ENCODE measurements at places on chromosomes 11 and 22.

GRCh38 chr11:106553304-106553703 is 465.0 kb downstream of the GUCY1A2 start:
- DNase-seq = no peak

- no peak for DNase-seq
These were observed 98.0 kb downstream of the KIAA1671 start for GRCh38 chr22:25050566-25050965.

GRCh38 chr22:39724390-39724789 is 153.8 kb downstream of the CACNA1I start:
- no peak for DNase-seq

GRCh38 chr22:31126128-31126868 is 3.5 kb downstream of the INPP5J start:
- DNase-seq = no peak

GRCh38 chr11:66881927-66882452 is 25.1 kb downstream of the LRFN4 start:
- DNase-seq = no peak

DNA sequence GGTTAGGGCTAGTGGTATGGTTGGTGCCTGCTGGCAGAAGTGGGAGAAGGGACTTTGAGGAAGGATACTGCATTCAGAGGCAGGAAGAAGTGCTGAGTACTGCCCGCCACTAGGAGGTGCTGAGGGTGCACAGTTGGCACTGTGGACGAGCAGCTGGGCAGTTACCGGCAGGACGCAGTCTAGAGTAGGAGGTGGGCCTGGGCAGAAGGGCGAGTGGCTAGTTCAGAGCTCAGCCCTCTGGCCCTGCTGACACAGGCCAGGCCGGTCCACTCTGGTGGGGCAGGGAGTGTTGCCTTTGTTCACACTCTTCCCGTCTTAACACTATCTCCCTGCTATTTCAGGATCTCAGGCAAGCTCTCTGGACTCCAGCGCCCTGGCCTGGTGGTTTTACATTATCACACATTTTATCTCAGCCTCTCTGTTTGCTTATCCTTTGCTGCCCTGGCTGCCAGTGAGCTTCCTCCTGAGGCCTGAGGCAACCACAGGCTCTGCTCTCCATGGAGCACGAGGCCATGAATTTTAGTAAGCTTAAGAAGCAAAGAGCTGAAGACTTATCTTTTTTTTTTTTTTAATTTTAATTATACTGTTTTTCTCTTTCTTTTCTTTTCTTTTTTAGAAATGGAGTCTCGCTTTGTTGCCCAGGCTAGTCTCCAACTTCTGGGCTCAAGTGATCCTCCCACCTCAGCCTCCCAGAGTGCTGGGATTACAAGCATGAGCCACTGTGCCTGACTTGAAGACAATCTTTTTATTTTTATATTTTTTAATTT is 26.9 kb downstream of the SNAP29 start:
- no peak for DNase-seq

DNA sequence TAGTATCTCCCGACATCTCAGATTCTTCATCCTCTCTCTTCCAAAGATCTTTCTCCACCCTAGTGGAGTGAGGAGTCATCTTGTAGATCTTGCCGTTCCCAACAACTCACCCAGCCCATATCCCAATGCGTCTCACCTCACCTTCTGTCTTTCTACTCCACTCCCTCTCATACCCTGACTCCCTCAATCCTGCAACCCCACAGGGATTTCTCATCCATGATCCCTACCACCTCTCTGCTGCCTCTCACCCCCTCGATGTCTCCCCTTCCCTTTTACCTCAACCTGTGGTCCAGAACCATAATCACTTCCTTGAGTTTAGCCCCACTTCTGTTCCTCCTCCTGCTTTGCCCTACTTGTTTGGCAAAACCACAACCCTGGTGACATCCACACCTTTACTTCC is 41.7 kb downstream of the OTOG start:
- DNase-seq = no peak

DNA sequence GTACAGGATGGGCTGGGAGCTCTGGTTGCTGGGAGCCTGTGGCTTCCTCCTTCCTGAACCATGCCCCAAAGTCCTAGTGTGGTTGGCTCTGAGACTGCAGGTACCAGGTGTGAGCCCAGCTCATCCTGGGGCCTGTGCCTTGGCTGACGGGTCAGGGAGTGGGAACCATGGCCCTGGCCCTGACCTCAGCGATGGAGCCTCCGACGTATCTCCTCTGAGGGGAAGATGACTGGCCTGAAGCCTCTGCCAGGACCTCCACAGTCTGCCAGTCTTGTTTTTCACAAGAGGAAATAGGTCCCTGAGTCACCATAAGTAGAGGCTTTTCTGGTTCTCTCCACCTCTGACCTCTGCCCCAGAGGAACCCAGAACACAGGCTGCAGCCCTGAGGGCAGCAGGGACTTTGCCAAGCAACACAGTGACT is 3.4 kb downstream of the RCE1 start:
- no peak for DNase-seq

GRCh38 chr11:46857666-46858065 is 11.6 kb upstream of the CKAP5 start:
- no peak for DNase-seq

GRCh38 chr11:3995949-3996554 is 98.5 kb upstream of the RRM1 start:
- peak; percentile 53 for DNase-seq

GRCh38 chr11:60367009-60367408 is 11.3 kb upstream of the MS4A7 start:
- no peak for DNase-seq

DNA sequence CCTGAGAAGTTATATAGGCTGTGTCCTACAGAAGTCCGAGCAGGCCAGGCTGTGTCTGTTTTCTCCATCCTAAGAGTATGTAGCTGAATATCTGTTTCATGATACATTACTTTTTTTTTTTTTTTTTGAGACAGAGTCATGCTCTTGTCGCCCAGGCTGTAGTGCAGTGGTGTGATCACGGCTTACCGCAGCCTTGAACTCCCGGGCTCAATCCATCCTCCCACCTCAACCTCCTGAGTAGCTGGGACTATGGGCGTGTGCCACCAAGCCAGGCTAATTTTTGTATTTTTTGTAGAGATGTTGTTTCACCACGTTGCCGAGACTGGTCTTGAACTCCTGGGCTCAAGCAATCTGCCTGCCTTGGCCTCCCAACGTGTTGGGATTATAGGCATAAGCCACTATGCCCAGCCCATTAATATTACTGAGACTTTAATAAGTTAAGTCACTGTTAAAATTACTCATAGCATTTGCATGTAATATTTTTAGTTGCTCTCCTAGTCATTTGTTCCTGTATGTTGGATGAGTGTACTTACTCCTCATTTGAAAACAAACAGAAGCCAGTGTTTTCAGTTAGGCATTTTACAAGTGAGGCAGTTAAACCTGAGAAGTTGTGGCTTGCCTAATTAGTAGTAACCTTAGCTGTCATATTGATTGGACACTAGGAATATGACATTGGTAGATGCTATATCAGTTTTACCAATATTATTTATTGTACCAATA is 26.1 kb downstream of the DRG1 start:
- DNase-seq = no peak

GRCh38 chr11:94941131-94941530 is 32.2 kb downstream of the CWC15 start:
- DNase-seq = no peak

DNA sequence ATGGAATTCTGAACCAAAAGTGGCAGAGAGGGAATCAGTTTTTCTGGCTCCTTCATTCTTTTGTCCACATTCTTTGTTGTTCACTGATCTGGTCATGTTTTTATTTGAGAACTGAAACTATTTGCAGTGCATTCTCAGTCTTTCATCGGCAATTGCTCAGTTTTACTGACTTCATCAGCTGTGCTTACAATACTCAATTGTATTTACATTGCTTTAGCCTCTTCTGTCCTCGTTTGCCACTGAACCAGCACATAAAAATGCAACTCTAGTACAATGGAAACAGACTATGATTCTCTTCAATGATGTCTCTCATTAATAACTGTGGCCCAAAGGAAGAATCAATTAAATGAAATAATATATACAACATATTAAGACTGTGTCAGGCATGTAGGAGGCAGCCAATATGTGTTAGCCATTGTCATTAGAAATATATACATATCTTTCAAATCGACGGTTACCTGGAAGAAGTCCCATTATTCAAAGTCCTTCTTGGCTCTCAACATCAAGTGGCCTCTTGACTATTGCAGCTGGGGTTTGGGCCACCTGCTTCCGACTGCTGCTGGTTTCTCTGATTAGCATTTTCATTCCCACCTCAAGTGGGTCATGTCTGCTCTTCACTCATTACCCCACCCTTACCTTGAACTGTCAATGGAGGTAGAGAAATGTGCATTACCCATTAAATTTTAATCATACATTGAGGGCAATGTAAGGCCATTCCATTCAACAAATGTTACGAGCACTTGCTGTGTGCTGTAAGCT is 600.1 kb downstream of the INSC start:
- DNase-seq = no peak

All from GM04503 (cell line).